ENCODE measurements at places on chromosomes 5 and 9. TPM values are rescaled to one million over a fixed set of nuclear protein-coding genes. Genes with fewer than 3 reads are reported as not detected.
A peak's percentile ranks its signal among the peaks of the same experiment; 100 is the strongest.

GRCh38 chr5:172164769-172165212 is 23.2 kb downstream of the STK10 start:
- peaks cover 14% of the 10 kb centered on the region for H3K36me3 ChIP-seq
- H3K4me3 ChIP-seq: no peak overlapping the region
- peak overlapping the region; percentile 17 for H3K27ac ChIP-seq
- DNase-seq: no peak

DNA sequence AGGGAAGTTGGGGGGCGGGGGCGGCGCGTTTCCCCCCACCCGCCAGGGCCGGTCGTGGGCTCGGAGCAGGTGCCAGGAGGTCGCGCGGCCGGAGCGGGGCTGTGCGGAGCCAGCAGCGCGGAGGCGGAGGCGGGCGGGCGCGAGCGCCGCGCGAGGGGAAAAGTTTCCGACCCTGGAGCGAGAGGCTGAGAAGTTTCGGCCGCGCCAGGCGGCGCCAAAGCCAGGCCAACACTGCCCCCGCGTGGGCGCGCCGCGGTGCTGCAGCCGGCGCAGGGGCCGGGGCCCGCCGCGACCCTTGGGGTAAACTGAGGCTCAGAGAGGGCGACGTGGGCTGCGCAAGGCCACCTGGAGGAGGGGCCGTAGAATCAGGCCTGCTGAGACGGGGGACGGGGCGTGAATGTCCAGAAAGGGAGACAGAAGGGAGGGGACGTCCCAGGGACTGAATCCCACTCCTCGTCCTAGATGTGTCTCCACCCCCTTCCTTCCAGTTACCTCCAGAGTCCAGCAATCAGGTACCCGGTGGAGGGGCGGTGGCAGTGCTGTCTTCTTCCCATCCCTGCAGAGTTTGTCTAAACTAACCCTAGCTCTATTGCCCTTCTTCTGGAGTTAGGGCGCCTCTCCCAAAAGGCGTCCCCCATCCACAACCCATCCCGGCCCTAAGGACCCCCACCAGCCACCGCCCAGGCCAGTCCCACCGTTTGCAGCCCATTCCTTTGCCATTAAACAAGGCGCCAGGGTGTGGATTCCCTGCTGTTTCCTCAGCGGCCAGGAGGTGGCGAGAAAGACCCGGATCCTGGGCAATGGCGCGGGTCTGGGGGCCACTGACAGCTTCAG is 10.2 kb downstream of the C9orf50 start:
- no peaks in the 10 kb centered on the region for H3K36me3 ChIP-seq
- peak overlapping the region; percentile 61 for H3K4me3 ChIP-seq
- H3K27me3 ChIP-seq: no peaks in the 10 kb centered on the region
- peak overlapping the region; percentile 50 for H3K27ac ChIP-seq

GRCh38 chr5:133049726-133050048 is 2.1 kb upstream of the HSPA4 start:
- no peak overlapping the region for H3K27ac ChIP-seq
- H3K27me3 ChIP-seq: no peaks in the 10 kb centered on the region
- H3K36me3 ChIP-seq: no peaks in the 10 kb centered on the region
- H3K4me1 ChIP-seq: peaks cover 35% of the 10 kb centered on the region

- peaks cover 5% of the 10 kb centered on the region for H3K36me3 ChIP-seq
- no peak overlapping the region for H3K27ac ChIP-seq
- no peaks in the 10 kb centered on the region for H3K4me1 ChIP-seq
- DNase-seq: no peak
These were observed 64.0 kb downstream of the OTULIN start for GRCh38 chr5:14728459-14728938.

The ANKRD34B gene
- total RNA-seq: not detected

Data from CD4-positive, alpha-beta memory T cell (primary cell).